ENCODE measurements at places on chromosomes 11 and 22. TPM values are rescaled to one million over a fixed set of nuclear protein-coding genes. Genes with fewer than 3 reads are reported as not detected.

- no peak for DNase-seq
Measured at GRCh38 chr11:124943254-124943616, 7.4 kb upstream of the HEPACAM start.

Gene CRYAB
- polyA plus RNA-seq, result 619 TPM

Gene DLG2
- 14.7 TPM for polyA plus RNA-seq

Gene RAB3IL1
- polyA plus RNA-seq, result 31.7 TPM

GRCh38 chr11:18223591-18224387 is 12.8 kb downstream of the SAA4 start:
- DNase-seq, result no peak

- DNase-seq, result peak; percentile 67
Measured at GRCh38 chr11:43942662-43943371, 380 bp downstream of the C11orf96 start.

DNA sequence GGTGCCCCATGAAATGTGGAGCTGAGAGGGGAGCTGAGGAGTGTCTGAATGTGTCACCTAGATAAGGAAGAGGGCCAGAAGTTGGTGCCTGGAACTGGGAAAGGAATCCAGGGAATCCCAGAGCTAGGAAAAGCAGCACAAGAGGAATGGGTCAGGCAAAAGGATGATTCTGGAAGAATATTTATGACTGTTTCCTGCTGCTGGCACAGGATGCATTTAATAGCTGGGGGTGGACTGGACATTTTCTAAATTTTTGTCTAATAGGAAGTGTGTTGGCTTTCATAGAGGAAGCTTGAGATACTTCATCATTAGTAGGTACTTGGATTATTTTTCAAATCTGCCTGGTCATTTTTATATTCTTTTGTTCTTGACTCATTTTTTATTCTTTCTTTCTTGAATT is 17.4 kb upstream of the MRGPRX2 start:
- DNase-seq, result no peak

GRCh38 chr11:114075891-114076441 is 16.5 kb downstream of the ZBTB16 start:
- DNase-seq, result peak; percentile 82

Gene BACE1
- polyA plus RNA-seq, result 34.0 TPM

GRCh38 chr22:42365942-42366695 is 66.1 kb downstream of the NFAM1 start:
- no peak for DNase-seq

DNA sequence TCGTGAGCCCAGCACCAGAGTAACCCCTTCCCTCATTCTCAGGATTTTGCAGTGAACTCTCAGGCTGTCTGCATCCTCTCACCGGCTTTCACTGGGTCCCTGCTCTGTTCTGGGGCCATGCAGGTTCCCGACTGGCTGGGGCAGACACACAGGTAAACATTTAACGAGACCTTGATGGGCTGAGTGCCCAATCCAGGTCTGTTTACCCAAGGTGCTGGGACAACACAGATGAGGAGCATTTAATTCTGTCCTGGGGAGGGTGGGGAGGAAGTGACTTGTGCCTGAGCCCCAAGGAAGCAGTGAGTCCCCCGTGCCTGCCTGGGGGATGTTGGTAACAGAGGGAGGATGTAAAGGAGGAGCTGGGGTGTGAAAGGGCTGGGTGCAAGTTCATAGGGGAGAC is 4.4 kb downstream of the BIK start:
- no peak for DNase-seq

DNA sequence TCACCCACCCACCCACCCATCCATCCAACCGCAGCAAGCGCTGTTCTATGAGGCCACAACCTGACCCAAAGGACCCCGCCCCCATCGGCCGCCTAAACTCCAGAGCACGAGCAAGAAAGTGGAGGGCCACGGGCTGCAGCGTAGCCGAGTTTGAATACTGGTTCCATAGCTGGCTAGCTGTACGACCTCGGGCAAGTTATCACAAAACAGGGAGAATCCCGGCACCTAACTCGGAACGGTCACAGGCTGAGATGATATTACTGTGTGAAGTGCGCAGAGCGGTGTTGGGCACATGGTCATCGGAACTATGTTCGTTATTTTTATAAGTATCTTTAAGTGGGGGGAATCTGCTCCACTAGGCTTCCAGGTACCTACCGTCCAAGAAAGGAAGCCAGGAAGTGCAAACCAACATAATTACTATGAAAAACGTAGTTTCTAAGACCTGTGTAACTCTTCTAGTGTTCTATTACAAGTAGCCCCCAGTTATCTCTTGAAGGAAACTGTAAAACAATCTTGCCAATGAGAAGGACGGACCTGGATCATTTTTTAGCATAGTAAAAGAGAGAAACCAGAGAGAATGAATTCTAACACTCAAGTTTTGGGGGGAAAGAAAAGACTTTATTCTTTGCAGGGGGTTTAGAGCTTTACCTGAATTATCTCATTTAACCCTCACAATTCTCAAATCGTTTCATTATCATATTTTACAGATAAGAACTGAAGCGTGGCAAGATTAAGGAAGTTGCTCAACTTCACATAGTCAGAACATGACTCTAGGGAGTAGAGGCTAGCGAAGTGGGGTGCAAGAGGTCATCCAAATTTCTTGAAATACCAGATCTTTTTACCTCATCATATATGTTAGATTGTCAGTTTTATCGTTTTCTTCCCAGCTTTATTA is 663 bp upstream of the BUD13 start:
- DNase-seq, result no peak

Gene TMEM109
- polyA plus RNA-seq, result 102 TPM

Gene CAVIN3
- polyA plus RNA-seq, result 36.7 TPM

DNA sequence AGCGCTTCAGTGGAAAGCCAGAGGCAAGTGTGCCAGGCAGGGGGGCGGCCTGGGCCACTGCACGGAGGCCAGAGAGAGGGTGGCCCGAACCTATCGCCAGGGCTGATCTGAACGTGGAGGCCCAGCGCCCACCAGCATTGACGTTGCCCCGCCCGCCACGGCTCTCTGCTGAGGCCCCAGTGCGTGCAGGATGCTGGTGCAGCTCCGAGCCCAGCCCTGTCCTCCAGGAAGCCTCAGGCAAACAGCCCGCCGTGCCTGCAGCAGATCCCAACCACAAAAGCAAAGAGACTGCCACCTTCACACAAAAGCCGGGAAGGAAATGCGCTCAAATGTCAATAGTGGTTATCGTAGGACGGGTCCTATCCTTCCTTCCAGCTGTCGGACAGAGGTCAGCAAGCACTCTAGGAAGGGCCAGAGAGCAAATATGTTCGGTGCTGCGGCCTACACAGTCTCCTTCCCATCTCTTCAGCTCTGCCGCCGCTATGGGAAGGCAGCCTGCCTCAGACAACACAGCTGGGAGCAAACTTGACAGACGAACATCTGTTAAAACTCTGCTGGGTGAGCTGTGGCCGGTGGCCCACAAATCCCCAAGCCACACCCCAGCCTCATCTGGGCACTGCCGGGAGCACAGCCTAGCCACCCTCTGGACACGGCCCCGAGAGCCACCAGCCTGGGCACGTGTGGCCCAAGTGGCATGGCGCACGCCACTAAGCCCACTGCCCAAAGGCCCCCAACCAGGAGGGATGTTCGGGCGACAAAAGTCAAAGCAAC is 146.2 kb downstream of the CRYBB2 start:
- no peak for DNase-seq

DNA sequence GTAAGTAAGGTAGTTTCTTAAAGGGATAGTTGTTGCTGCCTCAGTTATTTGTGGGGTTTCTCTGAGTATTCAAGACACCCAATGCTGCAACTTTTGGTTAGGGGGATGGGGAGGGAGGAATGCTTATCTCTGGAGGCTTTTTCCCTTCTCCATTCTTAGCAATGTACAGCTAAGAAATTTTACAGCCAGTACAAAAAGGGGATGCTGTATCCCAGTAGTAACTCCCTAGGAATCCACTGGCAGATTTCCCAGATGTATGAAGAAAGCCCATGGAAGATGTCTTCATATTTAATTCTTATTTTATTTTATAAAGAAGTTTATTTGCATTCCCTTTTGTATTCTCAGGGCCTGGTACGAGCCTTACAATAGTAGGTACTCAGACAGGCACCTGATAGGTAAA is 154.8 kb downstream of the ENTHD1 start:
- DNase-seq, result no peak

Gene IGLL1
- 0.41 TPM for polyA plus RNA-seq

- no peak for DNase-seq
Measured at GRCh38 chr11:26719289-26719973, 2.4 kb downstream of the SLC5A12 start.

DNA sequence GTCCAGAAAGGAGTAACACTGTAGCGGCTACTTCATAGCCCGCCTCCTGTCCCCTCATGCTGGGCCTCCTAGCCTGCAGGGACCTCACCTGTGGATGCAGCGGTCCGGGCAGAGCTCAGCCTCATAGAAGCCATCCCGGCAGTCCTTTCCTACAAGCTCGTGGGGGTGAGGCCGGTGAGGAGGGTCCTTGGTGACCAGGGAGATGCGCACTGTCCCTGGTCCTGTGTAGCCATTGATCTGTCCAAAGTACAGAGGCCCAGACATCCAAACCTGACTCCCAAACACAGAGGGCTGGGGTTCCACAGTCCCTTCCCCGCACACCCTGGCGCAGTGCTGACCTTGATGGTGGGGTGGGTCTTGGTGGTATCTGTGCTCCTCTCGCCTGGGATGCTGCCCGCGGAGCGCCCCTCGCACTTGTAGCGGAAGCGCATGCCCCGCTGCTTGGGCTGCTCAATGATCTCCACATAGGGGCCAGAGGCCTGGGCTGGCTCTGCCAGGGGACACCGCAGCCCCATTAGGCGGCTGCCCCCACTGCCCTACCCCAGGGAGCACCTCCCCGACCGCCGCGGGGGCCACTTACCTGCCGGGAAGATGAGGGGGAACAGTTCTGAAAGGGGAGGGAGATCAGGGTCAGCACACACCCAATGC is 993 bp downstream of the RELA start:
- no peak for DNase-seq

DNA sequence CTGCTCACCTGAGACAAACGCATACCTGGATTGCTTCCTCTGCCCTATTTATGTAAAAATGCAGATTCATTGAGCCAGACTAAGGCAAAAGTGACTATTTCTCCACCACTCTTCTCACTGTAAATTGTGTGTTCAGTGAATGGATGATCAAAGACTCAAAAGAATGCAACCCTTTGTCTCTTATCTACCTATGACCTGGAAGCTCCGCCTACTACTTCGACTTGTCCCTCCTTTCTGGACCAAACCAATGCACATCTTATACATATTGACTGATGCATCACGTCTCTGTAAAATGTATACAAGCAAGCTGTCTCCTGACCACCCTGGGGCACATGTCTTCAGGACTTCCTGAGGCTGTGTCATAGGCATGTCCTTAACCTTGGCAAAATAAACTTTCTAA is 418.0 kb upstream of the SYN3 start:
- no peak for DNase-seq

GRCh38 chr11:129249923-129250322 is 57.8 kb upstream of the ARHGAP32 start:
- no peak for DNase-seq

Gene KRTAP5-11
- not detected for polyA plus RNA-seq

Gene RASGRP2
- 43.6 TPM for polyA plus RNA-seq

DNA sequence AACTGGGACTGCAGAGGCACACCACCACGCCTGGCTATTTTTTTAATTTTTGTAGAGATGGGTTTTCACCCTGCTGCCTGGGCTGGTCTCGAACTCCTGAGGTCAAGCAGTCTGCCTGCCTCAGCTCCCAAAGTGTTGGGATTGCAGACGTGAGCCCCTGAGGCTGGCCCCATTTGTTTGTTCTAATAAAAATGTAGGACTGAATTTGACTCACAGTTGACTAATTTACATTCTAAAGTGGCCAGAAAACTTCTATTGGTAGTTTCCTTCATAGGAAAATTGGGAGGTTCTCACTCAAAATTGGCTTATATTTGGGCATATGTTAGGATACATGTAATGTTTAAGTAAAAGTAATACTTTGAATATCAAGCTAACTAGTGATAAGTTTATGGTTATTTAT is 35.0 kb downstream of the PPFIA1 start:
- no peak for DNase-seq

Gene GNAZ
- polyA plus RNA-seq, result 3.4 TPM

- DNase-seq, result no peak
Measured at GRCh38 chr22:45240810-45241631, at the start of gene KIAA0930. Gene KIAA0930 (minus strand): TSS chr22:45240894. CDS start chr22:45240703, 191 bp downstream.

- peak; percentile 28 for DNase-seq
Measured at GRCh38 chr11:8354622-8355415, 91.1 kb upstream of the LMO1 start.

- DNase-seq, result no peak
Measured at GRCh38 chr11:114133548-114134329, 74.2 kb downstream of the ZBTB16 start.

Gene KIAA1671
- polyA plus RNA-seq, result 43.3 TPM

Gene SCGB1A1
- polyA plus RNA-seq, result not detected

DNA sequence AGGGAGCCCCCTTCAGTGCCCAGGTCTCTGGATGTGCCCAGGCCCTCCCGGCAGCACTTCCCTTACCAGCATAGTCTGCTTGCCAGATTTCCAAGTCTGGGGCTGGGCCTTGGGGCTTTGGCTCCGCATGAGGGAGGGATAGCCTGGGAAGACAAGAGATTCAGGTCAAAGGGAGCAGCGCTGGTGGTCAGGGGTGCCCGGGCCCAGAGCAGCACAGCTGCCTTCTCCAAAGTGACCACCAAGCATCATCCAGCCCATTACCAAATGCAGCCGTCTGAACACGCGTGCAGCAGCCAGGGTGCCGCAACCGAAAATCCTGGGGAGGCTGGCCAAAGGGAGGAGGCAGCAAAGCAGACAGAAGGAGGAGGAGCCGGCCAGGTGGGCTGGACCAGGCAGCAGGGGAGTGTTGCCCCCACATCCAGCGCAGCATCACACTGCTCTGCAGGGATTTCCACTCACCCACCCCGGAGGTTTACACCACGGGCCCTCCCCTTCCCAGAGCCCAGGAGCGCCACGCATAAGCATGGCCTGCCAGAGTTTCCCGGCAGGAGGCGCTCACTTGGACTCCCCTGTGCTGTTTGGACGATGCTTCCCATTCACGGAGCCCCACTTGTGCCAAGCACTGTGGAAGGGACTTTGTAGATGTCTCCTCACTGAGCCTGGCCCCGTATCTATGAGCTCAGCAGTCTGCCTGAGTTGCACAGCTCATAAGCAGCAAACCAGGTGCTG is 22.5 kb downstream of the TRIM29 start:
- DNase-seq, result no peak

DNA sequence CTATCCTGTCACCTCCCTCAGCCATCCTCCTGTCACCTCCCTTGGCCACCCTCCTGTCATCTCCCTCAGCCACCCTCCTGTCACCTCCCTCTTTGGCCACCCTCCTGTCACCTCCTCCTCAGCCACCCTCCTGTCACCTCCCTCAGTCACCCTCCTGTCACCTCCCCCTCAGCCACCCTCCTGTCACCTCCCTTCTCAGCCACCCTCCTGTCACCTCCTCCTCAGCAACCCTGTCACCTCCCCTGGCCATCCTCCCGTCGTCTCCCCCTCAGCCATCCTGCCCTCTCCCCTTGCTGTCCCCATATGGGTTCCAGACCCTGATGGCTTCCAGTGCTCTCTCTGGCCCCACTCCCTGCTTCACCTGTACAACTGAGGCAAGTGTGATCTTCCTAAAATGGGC is 61.8 kb downstream of the SCUBE1 start:
- DNase-seq, result no peak
